Kidney glomerular epithelial cell (primary cell): ENCODE measurements at places on chromosomes 7 and 10.

DNA sequence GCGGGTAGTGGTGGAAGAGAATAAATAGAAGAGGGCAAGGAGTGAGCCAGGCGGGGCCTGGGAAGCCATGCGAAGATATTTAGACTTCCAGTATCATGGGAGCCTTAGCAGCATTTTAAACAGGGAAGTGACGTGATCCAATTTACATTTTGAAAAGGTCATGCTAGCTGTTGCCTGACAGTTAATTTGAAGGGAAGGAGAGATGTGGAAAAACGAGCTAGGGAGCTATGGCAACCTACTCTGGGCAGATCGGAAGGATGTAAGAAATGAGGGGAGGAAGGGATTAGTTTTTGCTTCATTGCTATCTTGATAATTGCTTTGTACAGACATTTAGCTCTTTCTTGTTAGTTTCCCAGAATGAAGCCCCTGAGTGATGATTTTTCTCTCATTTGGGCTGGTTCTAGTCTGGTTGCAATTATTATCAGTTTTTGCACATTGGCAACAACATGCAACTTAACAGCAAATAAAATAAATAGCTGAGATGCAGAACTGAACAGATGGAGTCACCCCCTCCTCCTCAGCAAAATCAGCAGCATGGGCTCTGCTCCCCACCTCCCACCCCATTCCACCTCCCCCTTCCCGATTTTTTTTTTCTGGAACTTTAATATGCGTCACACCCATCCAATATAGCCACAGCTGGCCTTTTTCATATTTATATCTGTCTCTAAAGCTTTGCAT, 13.0 kb upstream of the CALU start:
- DNase-seq = no peak

- no peak for DNase-seq
Measured at GRCh38 chr10:75097666-75098285, 13.7 kb upstream of the SAMD8 start.

GRCh38 chr7:36514289-36515243, 124.9 kb downstream of the ANLN start:
- no peak for DNase-seq

DNA sequence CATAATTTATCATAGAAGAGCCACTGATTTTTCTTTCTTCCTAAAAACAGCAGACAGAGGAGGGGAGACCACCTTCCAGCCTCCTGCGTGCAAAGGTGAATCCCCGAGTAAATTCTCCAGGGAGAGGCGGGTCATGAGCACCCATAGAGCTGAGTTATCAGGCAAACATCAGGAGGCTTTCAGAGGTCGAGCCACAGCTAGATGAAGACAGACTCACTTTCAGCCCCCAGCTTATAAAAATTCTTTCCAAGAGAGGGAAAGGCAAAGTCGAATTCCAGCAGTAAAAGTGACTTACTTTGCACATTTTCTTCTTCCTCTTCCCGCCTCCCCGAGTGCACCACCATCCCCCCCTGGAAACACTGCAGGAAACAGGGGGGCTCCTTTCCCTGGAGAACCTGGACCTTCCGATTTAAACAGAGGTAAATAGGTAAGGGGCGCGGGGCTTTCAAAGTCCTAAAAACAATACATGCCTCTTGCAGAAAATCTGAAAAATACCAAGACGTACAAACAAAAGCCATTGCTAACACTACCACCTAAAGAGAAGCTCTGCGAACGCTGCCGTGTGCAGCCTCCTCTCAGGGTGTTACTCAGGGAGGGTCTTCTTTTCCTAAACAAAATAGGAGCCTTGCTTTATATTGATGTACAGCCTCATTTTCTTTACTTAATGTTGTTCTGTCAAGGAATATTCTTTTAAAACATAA, 163.8 kb downstream of the SVIL start:
- DNase-seq = no peak

GRCh38 chr7:7439564-7439963, 96.1 kb downstream of the COL28A1 start:
- no peak for DNase-seq

DNA sequence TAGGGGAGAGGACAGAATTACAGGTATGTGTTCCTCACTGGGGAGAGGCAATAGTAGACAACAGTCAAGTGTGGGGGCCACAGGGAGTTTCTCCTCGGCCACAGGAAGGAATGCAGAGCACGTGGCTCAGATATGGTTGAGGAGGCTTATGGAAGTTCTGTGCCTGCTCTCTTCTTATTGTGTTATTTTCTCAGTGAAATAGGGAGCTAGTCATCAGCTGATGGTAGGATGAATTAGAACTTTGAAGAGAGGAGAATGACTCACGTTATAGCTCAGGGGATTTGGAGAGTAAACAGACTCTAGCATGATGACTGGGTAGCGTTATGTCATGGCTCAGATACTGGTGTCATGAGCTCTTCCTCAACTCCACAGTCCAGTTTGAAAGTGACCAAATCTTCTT, 308.3 kb upstream of the IGFBP3 start:
- peak; percentile 99 for DNase-seq
